ENCODE measurements at places on chromosomes 11 and 22.

DNA sequence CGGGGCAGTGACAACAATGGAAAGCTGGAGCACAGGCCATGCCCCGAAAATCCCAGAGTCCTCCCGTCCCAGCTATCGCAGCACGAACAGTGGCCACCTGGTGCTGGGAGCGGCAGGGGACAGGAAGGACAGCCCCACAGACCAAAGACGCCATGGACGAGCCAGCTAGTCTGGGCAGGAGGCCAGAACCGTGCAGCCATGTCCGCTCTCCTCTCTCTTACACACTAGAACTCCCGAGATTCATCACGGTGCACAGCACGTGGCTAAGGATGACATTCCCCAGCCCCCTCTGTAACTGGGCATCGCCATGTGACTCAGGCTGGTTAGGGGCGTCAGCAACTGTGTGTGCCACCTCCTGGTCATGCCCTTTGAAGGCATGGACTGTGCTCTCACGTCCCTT, 4.6 kb downstream of the CDPF1 start:
- no peak for DNase-seq

GRCh38 chr22:46134111-46134705, 16.1 kb upstream of the PPARA start:
- no peak for DNase-seq

- DNase-seq = no peak
These were observed 91.5 kb downstream of the CACNA1I start for GRCh38 chr22:39661842-39662685.

DNA sequence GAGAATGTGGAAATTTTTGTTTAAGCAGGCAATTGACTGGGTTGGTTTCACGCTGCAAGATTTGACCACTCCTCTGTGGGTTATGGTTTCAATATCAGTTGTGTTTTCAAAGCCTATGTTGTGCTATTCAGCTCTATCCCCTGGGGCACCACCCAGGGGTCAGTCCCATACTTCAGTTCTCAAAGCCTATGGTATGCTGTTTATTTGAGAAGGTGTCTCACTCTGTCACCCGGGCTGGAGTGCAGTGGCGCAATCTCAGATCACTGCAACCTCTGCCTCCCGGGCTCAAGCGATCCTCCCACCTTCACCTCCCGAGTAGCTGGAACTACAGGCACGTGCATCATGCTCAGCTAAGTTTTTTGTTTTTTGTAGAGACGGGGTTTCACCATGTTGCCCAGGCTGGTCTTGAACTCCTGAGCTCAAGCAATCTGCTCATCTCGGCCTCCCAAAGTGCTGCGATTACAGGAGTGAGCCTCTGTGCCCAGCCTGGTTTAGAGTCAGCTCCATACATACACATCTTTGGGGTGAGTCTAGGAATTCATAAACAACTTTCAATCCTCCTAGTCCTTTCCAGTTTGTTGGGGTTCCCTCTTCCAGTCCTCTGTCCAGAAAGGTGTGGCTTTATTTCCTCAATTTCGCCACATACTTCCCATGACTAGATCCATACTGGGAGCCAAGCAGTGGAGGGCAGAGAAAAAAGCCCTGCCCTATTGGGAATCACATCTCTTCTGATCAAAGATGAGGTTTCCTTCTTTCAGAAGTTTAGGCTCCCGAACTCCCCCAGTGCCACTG, 35.0 kb upstream of the MAPK1 start:
- no peak for DNase-seq

GRCh38 chr22:40602231-40602630, 34.3 kb downstream of the MRTFA start:
- no peak for DNase-seq

All from NCI-H226 (cell line).